ENCODE measurements at places on chromosomes 12 and 14. TPM values are rescaled to one million over a fixed set of nuclear protein-coding genes. Genes with fewer than 3 reads are reported as not detected.

SDR9C7 gene
- not detected for total RNA-seq

INHBC gene
- not detected for total RNA-seq

MUCL1 gene
- not detected for total RNA-seq

MAP4K5 gene
- total RNA-seq = 12.3 TPM

FOXN3 gene
- total RNA-seq = 120 TPM

KCNMB4 gene
- total RNA-seq = 1.4 TPM

MORN3 gene
- total RNA-seq = not detected

NANOG gene
- not detected for total RNA-seq

OAS1 gene
- 4.8 TPM for total RNA-seq

TNS2 gene
- 109 TPM for total RNA-seq

DNA sequence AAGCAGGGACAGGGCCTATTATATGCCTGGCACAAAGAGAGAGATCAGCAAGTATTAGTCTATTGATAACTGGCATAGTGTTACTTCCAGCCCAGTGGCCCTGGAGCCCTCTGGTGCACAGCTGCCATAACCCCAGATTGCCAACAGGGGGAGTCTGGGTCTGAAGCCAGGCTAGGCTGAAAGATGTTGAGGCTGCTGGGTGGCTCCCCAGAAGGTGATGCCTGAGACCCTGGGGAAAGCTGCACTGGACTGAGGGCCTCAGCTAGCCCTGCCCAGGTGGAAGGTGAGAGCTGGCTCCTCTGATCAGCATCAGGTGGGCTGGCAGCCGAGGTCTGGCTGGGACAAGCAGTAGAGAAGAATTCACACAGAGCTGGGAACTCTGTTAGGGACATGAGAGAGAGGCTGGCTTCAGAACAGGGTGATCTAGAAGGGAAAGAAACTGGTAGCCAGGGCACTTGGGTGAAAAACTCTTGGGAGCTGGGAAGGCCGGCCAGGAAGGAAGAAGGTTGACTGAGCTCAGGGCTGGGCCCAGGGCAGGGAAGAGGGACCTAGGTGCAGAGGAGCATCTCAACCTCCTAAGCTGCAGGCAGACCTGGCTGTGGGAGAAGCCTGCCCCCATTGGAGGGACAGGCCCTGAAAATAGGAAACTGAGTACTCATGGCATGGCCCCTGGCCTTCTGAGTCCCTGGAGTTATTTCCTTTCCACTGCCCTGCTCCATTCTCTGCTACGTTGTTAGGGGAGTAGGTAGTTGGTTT is 3.9 kb downstream of the GZMH start:
- no peak for DNase-seq

DNA sequence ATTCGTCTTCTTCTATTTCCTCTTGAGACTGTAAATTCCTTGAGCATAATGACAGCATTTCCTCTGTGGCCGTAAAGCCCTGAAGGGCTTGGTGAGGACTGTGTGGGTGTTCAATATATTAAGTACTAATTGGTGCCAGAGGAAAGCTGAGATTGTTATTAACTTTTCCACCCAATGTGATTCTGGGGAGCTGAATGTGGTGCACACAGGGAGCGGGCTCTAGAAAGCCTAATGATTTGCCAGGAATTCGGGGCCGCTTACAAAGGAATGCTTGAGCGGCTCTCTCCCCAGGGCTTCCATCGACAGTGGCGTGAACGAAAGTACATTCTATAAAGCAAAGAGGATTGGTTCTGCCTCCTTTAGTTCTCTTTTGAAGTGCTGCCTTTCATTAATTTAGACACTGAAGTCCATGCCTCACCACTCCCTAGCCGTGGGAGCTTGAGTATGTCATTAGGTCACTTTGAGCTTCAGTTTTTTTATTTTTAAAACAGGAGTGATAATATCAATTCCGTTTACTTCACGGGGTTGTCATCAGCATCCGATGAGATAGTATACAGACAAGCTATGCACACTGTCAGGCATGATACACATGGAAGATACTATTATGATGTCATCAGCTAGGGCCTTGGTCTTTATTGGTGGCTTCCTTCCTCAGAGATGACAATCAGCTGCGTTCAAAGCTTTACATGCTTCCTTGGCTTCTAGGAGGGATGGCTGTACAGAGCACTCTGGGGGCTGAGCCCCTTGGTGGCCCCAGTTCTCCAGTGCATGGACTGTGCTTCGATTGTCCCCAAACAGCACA is 11.0 kb upstream of the GSG1 start:
- DNase-seq = no peak

DNA sequence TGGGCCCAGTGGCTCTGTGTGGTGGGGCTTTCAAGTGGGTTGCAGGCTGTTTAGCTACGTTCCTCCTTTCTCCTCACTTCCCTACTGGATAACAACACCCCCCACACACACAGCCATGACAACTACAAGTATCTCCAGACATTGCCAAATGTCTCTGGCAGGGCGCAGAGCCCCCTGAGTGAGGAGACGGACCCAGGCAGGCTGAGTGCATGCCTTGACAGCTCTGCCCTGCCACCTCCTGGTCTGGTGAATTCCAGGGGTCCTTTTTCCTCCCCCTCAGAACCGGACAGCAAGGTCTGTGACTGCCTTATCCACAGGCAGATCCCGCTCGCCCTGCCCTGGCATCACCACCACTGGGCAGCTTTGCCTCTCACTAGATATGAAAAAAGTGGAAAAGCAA is 276.5 kb downstream of the TMEM132C start:
- DNase-seq = no peak

DNA sequence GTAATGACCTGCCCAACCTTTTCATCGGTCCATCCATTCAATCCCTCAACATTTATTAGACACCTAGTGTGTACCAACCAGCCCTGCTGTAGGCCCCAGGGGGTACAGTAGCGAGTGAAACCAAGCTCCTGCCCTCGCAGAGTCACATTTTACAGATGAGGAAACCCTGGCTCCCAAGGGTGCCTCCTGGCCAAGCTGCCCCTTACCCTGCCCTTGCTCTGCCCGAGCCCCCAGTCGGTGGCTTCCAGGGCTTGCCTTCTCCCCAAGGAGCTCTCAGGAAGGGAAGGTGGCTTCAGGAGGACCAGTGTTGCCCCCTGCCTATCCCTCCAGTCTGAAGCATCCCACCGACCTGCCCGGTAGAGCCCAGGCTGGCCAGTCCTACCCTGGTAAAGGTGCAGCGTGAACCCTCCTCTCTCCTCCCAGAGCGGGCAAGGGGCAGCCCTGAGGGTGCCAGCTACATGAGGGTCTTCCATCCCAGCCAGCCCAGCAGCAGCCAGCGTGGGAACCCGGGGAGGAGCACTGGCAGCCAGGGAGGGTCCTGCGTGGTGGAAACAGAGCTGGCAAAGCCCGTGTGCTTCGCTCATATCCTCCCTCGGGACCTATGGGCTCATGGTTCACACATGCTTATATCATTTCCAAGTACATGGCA is 670 bp upstream of the BEGAIN start:
- DNase-seq = peak; percentile 6

DNA sequence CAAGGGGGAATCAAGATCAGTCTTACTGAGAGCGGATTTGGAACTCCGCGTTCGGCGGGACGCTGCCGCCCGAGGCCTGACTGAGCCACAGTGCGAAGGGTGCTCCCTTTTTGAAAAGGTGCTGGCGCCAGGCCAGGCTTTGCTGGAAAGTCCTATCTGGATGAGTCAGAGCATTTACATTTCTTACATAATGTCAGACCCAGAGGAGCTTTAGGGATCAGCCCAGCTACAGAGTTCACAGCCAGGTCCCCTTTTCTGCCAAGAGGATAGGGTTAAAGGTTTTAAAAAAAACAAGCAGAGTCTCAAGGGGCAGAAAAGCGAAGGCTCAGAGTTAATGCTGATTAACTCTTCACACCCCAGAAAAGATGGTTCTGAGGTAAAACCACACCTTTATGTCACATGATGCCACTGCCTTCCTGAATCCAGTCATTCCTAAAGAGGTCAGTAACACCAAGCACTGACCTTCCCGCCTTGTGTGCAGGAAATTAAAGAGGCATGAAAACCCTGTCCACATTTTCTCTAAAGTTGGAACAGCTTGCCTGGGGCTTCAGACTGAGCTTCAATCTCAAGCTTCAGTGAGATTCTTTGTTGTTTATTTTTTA is 11.7 kb upstream of the FBXL14 start:
- DNase-seq = peak; percentile 94

DNA sequence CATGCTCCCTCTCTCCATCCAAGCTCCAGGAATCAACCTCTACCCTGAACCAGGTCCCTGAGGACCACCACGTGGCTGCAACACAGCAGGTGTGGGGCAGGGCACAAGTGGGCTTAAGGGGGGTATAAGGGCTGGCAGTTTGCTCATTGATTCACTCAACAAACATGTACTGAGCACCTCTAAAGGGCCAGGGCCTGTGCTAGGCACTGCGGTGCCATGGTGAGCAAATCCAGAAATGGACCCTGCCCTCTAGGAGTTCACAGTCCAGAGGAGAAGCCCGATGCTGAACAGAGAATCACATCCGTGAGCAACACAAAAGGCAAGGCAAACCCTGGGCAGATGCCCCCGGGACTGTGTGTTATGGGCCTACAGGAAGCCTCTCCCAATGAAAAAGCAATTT is 6.5 kb upstream of the AQP2 start:
- DNase-seq = no peak

- DNase-seq = no peak
These were observed 16.7 kb upstream of the GCH1 start for GRCh38 chr14:54919330-54919729.

GRCh38 chr12:7557227-7557626 is 53.6 kb upstream of the CD163 start:
- no peak for DNase-seq

DNA sequence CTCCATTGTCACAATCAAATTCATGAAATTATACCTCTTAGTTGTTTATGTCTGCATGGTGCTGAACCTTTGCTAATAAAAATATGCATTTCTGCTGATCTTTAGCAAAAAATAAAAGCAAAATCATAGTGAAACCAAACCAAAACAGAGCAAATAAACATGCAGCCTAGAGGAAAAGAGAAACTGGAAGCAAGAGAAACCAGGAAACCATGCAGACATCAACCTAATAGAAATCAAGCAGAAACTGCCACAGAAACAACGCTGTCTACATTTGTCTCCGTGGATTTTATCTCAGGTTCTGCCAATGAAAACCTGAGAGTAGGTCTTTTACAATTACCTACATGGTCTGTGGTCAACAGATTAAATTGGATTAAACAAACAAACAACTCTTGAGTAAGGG is 173.7 kb downstream of the SYT10 start:
- DNase-seq = no peak

GRCh38 chr14:63933110-63933509 is 80.3 kb downstream of the SYNE2 start:
- no peak for DNase-seq

- DNase-seq = no peak
These were observed 41.0 kb downstream of the BDKRB1 start for GRCh38 chr14:96297000-96297399.

DNA sequence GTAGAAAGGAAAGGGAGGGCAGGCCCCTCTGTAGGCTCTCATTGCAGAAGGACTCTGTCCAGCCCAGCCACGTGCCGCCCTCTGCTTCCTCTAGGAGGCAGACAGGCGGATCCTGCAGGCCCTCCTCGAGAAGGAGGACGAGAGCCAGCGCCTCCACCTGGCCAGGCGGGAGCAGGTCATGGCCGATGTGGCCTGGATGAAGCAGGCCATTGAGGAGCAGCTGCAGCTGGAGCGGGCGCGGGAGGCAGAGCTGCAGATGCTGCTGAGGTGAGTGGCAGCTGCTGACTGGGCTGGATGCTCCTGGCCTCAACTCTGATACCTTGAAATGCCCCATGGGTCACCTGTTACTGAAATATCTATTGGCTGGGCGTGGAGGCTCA is 10.9 kb downstream of the TCHP start:
- DNase-seq = no peak

GRCh38 chr14:93050761-93051160 is 65.0 kb downstream of the ITPK1 start:
- peak; percentile 14 for DNase-seq

- DNase-seq = no peak
These were observed 78.8 kb downstream of the CRACR2A start for GRCh38 chr12:3673981-3674708.

DNA sequence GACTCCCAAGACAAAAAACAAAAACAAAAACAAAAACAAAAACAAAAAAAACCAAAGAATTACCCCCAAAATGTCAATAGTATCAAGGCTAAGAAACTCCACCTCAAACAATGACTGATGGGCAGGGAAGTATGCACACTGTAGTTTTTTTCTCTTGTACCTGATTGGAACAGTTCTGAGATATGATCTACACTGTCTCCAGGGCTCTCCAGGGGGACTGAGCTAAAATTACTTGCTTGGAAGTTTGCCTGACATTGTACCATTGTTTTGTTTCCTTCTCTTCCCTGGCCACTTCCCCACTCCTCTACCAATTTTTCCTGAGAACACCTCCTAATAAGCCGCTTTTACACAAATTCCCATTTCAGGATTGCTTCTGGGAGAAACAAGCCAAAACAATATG is 22.3 kb upstream of the CATSPERB start:
- DNase-seq = no peak

DNA sequence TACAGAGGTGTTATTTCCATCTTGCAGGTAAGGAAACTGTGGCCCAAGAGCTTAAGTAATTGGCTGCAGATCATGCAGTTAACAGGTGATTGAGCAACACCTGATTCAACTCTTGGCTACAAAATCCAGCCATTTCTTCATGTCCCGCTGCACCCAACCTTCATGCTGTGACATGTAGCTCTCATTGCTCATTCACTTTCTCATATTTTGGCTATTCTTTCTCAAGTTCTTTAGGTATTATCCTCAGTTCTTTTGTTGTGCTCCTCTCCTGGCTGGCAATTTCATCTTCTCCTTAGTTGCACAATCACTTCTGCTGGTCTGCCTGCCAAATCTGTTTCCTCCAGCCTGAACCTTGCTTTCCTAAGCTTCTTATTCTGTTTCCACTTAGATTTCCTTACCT is 300.8 kb downstream of the SSPN start:
- no peak for DNase-seq

GRCh38 chr12:89663577-89664357 is 44.9 kb downstream of the ATP2B1 start:
- no peak for DNase-seq

DNA sequence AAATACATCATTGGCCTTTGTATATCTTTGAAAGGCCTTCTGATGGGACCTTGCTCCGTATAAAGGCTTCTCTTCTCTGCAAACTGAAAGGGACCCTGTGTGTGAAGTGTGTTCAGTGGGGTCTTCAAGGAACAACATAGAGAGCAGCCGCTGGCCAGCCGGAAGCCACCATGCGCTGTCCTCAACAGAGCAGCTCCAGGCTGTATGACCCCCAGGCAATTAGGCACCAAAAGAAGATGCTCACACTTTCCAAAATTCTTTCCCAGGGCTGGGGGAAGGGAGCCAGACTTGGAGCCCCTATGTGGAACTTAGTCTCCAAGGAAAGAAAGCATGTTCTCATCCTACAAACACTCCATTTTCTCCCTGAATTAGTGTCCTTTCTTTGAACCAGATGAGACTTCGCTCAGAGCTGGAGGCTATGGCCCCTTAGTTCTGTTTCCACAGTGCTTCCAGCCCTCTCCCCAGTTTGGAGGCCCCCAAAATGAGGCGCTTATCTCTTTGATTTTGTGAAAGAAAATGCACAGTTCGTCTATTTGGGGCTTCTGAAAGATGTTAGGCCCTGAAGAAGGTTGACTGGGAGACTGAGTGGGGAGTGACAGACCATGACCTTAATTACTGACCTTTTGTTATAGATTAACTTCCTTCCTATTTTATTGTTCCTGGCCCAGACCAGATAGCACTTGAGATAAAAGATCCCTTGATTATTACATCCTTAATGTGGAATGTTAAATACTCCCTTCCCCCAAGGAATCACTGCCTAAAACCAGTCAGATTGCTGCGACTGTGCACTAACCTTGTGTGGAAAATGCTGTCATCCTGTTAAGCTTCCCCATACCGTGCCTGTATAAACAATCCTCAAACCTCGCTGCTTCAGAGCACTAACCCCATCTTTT is 128.3 kb upstream of the FGD4 start:
- DNase-seq = no peak

All from left ventricle myocardium inferior (tissue), 1 donor.